Brain microvascular endothelial cell (primary cell): ENCODE measurements at places on chromosomes 7 and 10.

DNA sequence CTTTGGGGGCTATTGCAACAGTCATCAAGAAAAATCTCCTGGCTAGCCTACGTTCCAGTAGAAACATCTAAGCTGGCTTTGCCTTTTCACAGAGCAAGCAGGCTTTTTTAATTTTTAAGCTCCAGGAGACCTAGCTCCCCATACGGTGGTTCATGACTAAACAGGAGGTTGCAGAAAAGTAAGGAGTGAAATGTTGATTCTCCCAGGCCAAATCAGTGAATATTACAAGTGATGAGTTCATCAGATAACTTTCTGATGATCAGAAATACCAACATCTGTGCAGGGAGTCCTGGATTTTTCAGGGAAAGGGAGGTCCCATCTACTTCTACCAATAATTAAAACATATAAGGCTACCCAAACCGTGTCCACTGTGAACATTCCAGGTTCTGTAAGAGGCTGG lies 477.3 kb upstream of the CELF2 start:
- DNase-seq, result no peak

GRCh38 chr10:132117146-132117545 lies 51.4 kb downstream of the JAKMIP3 start:
- DNase-seq, result no peak

DNA sequence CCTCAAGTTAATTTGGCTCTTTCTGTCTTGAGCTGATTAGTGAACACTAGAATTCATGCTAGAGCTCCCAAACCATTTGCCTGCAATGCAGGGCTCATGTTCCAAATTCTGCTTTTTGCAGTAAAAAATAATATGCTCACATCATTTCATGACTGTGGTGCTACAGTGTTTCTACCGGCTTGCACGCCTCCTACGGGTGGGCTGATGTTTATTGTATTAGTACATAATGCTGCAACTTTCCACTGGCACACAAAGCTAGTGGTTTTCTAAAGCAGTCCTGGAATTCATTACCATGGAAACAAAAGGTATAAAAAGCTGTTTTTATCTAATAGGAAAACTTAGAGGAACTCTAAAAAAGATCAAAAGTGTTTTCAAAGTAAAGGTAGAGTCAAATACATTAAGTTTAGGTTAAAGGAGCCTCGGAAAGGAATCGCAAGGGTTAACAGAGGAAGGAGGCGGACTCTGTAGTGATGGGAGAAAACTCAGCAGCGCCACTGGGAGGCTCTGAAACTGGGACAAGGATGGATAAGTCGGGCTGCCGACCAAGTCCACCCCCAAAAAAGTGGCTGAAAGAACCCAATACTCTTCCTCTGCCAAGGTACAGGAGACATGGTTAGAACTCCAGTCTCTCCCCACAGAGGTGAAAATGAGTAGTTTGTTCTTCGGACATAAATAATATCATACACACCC lies 25.9 kb downstream of the GRM8 start:
- DNase-seq, result no peak

DNA sequence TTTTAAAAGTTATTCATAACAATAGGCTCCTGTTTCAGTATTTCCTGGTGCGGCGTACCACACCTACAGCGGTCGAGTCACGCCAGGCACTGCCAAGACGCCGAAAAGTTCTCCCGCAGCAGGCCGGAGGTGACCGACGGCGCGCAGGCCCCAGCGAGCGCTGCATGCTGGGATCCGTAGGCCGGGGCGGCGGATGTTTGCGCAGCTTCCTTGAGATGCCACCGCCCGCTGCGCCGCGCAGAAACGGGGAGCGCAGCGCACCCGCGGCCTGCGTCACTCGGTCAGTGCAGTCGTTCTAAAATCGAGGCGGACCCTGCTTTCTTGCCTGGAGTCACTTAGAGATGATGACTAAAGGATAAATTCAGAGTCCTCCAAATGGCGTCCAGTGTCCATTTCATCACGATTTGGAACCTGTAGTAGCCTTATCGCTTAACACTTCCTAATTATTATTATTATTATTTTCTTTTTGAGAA lies 1.3 kb upstream of the KIF11 start:
- peak; percentile 88 for DNase-seq

DNA sequence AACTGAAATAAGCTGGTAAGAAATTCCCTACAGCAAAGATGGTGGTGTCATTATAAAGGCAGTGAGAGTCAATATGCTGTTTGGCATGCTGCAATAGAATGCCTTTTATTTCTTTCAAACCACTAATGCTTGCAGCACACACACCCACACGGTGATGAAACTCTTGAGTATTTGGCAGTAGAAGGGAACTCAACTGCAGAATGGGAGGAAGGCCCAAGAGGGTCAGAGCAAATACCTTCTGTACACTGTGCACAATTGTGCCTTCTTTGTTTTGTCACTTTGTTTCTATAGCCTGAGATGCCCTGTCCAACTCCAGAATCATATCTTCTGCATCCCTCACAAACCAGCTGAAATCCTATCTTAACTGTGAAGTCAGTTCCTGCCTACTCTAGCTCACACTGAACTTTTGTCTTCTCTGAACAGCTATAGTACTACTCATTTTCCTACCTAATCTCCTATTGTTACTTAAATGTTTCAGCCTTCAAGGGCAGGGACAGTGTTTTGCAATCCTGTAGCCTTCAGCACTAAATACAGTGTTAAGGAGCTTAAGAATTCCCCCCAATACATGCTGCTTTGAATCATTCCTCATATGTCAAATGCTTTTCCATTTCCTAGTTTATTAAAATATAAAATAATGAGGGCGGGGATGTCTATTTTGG lies 22.2 kb downstream of the MMS19 start:
- DNase-seq, result peak; percentile 40

DNA sequence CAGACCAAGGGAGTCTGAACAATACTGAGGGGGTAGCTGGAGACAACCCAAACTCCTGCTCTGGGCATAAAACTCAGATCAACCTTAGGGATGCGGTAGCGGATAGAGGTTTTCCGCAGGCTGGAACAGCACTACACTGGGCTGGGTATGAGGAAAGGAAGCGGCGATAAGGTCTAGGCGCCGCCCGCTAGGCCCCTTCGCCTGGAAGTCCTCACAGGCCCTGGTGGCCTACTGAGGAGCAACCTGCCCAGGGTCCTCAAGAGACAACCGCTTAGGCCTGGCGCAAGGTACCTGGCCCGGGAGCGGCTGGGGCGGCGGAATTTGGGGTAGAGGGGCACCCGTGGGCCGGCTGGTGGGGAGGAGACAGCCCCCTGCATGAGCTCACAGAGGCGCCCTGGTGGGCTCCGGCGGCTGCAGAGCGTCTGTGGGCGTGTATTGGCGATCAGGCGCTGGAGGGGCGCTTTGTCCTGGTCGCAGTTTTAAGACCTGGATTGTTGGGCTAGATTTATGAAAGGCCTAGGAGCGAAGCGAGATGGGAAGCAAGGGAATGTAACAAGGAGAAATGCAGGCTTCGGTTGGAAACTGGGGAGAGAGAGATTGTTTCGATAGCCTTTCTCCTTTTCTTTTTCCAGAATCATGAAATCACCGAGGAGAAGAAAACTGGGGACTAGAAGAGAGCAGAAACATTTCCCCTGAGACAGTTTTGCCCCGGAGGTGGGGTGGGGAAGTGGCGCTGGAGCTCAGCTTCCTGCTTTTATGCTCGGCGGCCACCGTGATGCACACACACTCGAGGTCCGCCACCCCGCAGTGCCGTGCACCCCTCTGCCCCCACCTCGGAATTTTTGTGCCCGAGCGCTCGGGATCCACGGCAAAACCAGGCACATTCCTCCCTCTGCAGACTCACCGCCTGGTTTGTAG lies 2.4 kb upstream of the NKX2-3 start:
- no peak for DNase-seq

DNA sequence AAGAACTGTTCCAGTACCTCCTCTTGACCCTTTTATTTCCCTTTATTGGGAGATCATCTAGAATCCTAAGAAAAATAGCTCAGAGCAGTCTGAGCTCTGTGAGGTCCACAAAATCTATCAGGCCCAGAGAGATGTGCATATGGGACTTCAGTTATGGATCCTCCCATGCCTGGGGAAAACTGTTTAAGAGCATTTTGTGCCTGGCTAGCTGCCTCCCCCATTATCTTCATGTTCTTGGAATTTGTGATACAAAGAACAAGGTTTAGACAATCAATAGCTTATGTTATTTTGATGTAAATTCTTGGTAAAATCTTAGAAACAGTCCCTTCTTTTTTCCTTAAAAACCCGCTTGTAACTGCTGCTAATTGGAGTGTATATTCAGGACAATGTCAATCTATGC lies 75.2 kb downstream of the USP6NL start:
- DNase-seq, result no peak

- DNase-seq, result peak; percentile 2
These were observed 185.1 kb upstream of the AGK start for GRCh38 chr7:141366091-141366621.

GRCh38 chr7:74718336-74718735 lies 55.5 kb upstream of the NCF1 start:
- no peak for DNase-seq

DNA sequence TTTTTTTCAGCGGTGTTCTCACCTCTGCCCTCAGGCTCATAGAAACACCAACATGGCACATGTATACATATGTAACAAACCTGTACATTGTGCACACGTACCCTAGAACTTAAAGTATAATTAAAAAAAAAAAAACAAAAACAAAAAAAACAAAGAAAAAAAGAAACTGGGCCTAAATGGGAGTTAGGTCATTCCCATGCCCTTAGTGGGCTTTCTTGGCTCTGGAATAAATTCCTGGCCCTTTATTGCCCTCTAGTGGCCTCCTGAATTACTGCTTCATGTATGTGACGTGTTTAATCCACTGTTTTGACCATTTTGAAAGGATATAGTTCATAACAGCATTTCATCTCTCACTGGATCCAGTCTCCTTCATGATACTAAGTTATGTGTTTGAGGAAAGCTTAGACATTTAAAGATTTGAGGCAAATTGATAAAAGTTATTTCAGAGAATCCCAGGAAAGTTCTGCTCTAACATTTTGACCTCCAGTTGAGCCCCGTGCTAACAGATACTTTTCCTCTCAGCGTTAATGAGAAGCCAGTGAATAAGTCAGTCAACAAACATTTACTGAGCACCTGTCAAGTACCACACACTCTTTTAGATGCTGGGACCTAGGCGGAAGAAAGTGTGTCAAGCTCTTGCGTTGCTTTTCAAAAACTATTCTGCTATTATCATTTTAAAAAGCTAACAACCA lies 54.7 kb upstream of the SYPL1 start:
- peak; percentile 75 for DNase-seq

GRCh38 chr10:89639326-89639725 lies 5.7 kb downstream of the PANK1 start:
- DNase-seq, result no peak

GRCh38 chr10:72087969-72088888 lies at the start of gene SPOCK2:
Gene SPOCK2, minus strand, starts transcription at chr10:72088551. Its CDS starts 223 bp downstream, at chr10:72088328.
- DNase-seq, result no peak

GRCh38 chr7:11120068-11120664 lies 146.5 kb downstream of the PHF14 start:
- DNase-seq, result no peak

- DNase-seq, result no peak
These were observed 7.1 kb upstream of the ZNF282 start for GRCh38 chr7:149188213-149188612.

DNA sequence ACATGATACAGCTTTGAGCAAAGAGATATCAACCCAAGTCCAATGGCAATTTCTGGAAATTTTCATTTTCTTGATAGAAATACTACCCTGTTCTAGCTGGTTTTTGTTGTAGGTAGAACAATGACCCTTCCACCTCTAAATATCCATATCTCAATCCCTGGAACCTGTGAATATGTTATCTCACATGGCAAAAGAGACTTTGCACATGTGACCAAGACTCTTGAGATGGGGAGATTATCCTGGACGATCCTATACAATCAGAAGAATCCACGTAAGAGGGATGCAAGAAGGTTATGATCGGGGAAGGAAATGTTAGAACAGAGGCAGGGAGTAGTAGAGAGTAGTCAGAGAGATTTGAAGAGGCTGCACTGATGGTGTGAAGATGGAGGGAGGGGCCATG lies 124.9 kb downstream of the CCDC71L start:
- no peak for DNase-seq

GRCh38 chr10:111138544-111138943 lies 61.7 kb downstream of the ADRA2A start:
- DNase-seq, result no peak

GRCh38 chr7:141016349-141016748 lies 1.6 kb upstream of the MRPS33 start:
- no peak for DNase-seq

DNA sequence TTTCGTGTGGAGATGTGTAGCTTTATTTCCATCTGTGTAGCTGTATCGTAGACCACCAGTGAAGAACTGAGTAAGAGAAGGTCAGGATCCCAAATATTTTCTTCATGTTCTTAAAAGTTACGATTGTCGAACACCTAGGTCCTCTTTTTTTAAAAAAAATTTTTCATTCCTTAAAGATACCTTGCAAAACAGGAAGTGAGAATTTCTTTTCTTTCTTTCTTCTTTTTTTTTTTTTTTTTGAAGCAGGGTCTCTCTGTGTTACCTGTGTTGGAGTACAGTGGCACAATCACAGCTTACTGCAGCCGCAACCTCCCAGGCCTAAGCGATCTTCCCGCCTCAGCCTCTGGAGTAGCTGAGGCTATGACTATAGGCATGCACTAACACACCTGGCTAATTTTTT lies 60.8 kb downstream of the PHTF2 start:
- DNase-seq, result no peak

DNA sequence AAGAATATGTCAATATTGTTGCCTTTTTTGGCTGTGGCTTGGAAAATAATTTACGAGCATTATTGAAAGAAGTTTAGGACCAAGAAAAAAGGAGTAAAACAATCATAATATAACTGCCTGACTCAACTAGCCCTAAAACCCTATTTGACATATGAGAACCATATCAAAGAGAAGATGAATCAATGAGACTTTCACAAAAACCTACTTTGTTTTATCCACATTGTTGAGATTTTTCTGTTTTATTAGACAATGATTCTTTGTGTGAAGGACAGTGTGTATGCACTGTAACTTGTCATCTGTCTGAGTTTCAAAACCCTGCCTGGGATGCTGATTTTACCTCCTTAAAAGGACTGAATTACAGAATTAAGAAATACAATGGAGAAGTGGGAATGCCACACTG lies 19.0 kb downstream of the SOSTDC1 start:
- no peak for DNase-seq

DNA sequence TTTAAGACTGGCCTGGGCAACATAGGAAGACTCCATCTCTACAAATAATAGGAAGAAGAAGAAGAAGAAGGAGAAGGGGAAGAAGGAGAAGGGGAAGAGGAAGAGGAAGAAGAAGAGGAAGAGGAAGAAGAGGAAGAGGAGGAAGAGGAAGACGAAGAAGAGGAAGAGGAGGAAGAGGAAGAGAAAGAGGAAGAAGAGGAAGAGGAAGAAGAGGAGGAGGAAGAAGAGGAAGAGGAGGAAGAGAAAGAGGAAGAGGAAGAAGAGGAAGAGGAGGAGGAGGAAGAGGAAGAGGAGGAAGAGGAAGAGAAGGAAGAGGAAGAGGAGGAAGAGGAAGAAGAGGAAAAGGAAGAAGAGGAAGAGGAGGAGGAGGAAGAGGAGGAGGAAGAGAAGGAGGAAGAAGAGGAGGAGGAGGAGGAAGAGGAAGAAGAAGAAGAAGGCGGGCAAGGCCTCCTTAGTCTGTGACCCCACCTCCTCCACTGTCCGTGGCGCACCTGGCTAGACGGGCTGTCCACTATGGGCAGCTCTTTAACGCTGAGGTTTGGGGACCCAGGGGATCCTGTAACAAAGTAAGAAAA lies 28.8 kb upstream of the ZFAND2A start:
- DNase-seq, result no peak

- DNase-seq, result no peak
These were observed 32.0 kb upstream of the NPFFR1 start for GRCh38 chr10:70315815-70316214.
